ENCODE measurements at places on chromosomes 2 and 18.

GRCh38 chr18:75083131-75083530 is 125.8 kb downstream of the PTGR3 start:
- no peak for DNase-seq

GRCh38 chr2:196486146-196486545 is 153.4 kb upstream of the CCDC150 start:
- DNase-seq: no peak

DNA sequence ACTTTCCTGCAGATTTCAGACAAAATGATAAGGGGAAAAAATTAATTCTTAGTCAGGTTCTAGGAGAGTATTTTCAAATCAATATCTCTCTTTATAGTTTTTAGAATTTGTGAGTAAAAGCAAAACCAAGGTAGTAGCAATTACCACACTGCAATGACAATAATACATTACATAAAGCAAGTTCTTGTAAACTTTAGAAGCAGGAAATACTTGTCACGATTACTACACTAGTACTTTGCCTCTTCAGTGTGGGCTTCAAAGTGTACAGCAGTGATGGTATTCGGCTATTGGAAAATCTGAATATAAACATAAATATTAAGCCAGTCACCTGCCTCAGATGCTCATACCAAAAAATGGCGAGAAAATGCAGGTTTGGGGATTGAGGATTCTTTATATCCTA is 81.0 kb downstream of the ALPK2 start:
- no peak for DNase-seq

GRCh38 chr2:10124538-10125045 is 2.1 kb downstream of the RRM2 start:
- DNase-seq: no peak

DNA sequence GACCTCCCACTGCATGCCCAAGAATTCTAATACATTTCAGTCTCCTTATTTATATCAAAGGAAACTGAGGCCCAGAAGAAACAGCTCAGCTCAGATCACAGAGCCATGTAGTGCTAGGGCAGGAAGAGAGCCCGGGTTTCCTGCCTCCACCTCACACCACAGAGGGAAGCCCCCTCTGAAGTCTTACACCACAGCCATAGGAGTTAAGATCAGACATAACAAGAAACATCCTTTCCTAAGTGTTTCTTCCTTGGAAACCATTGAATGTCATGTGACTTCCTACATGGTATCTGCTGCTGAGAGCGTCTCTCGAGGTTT is 102.1 kb downstream of the MTCL1 start:
- DNase-seq: no peak
